ENCODE measurements at places on chromosomes 5 and 9.
A peak's percentile ranks its signal among the peaks of the same experiment; 100 is the strongest.

DNA sequence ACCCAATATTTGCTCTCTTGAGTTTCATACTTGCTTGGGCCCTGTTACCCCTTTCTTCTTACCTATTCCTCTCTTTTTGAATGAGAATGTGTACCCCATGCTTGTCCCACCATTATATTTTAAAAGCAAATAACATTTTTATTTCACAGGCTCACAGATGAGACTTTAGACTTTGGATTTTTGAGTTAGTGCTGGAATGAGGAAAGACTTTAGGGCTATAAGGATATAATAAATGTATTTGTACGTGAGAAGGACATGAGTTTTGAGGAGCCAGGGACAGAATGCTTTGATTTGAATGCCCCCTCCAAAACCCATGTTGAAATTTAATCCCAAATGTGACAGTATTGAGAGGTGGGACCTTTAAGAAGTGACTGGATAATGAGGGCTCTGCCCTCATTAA lies 33.1 kb upstream of the TNPO1 start:
- no peak for DNase-seq

DNA sequence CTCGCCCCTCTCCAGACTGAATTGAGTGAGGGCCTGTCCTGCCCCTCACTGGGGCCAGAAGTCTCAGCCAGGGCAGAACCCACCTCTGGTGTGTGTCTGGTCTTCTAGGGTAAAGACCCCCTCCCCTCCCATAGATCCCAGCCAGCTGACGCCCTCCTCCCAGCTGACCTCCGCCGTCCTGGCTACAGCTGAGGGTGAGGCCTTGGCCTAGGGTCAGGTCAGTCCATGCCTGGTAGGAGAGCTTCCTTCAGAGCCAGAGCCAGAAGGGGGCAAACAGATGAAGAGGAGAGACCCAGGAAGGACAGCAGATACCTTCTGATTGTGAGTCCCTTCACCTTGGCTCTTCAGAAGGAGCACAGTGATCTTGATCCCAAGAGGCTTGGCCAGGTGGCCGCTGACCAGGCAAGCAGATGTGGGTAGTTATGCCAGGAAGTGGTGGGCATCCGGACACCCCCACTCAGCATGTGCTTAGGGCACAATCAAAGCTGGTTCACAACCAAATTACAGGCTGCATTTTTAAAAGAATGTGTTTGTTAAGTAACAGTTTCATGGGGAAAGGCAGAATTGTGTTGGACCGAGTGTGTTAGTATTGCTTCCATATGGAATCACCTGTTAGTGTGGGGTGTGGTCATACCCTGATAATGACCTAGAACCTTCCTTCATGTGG lies 29.9 kb downstream of the JADE2 start:
- DNase-seq, result no peak

GRCh38 chr5:103245761-103246160 lies 12.8 kb upstream of the MACIR start:
- DNase-seq, result no peak

- DNase-seq, result no peak
Measured at GRCh38 chr5:109705596-109705995, 15.9 kb downstream of the MAN2A1 start.

GRCh38 chr5:166856791-166857190 lies 1434.7 kb upstream of the WWC1 start:
- no peak for DNase-seq

- no peak for DNase-seq
Measured at GRCh38 chr9:94649100-94649819, 9.9 kb upstream of the FBP1 start.

- no peak for DNase-seq
Measured at GRCh38 chr9:107963246-107963645, 473.7 kb upstream of the KLF4 start.

DNA sequence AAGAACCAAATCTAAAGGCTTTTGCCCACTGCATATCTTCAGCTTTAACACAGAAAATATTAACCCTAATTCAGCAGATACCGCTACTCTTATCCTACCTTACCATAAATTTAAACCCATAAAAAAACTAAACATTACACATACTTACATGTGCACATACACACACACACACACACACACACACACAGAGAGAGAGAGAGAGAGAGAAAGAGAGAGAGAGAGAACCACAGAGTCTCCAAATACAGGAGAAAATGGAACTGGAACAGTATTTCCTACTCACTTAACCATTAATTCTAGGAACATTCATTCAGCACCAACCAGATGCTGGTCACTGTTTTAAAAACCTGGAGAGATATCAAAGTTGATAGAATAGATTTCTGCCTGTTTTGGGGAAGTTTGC lies 53.7 kb downstream of the EFNA5 start:
- DNase-seq, result no peak

DNA sequence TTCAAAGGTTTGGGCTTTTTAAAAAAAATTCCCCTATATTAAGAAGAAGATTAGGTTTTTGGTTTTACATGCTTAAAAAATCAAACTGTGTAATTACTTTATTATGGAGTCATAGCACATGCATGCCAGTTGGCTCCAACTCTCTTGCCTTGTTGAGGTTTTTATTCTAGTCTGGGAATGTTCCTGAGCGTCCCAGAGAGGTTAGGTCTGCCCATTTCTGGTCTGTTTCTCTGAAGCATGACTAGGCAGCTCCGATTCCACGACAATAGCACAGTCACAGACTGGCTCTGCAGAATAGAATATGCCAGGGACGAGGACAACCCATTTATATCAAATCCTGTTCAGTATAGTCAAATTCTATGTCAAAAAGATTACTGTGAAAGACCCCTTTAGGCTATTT lies 217.0 kb downstream of the PCSK5 start:
- DNase-seq, result no peak

DNA sequence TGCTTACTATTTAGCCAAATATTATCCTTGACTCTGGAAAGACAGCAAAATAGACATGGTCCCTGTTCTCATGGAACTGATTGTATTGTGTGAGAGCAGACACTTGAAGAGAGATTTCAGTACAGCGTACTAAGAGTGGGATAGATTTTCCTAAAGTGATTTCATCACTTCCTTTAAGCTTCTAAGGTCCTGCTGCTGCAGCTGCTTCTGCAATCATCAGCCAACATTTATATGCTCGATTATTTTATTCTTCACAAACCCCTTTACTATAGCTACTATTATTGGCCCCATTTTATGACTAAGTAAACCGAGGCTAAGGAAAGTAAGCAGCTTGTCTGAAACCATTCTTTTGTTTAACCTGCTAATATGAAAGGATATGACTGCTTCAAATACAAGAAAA lies 137.7 kb downstream of the SPATA31D1 start:
- DNase-seq, result no peak

DNA sequence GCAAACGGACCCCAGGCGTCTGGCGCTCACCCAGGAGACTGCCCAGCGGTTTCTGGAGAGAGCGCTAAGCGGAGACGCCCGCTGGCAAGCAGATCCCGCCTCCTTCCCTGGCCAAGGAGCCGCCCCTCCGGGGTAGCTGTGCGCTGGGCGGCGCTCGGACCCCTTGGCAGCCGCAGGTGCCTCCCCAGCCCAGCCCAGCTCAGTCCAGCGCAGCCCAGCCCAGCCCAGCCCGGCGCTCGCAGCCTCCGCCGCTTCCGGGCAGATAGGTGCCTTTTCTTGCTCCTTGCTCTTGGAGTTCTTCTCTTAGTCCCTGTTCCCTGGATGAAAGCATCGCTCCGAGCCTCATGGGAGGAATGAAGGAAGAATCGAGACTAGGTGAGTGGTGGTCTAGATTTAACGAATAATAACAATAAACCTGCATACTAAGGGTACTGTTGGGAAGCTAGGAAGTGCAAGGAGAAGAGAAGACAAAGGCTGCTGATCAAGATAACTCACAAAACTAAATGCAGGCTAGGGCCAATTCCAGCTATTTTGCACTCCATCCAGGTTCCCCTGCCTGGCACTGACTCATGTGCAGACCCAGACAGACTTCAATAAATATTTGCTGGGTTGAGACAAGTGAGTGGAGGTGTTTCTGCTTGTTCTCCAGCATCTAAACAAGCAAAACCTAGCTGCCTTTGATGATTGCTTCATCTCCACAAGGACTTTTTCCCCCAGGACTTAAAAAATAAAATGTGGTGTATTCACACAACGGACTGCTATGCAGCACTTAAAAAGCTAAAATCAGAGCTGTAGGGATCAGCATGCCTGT lies at the start of gene STK32A:
Gene STK32A (plus strand): TSS at position 202 of the 811 bp plus-strand sequence. CDS start 4,609 bp downstream, outside the sequence.
- peak; percentile 48 for DNase-seq

DNA sequence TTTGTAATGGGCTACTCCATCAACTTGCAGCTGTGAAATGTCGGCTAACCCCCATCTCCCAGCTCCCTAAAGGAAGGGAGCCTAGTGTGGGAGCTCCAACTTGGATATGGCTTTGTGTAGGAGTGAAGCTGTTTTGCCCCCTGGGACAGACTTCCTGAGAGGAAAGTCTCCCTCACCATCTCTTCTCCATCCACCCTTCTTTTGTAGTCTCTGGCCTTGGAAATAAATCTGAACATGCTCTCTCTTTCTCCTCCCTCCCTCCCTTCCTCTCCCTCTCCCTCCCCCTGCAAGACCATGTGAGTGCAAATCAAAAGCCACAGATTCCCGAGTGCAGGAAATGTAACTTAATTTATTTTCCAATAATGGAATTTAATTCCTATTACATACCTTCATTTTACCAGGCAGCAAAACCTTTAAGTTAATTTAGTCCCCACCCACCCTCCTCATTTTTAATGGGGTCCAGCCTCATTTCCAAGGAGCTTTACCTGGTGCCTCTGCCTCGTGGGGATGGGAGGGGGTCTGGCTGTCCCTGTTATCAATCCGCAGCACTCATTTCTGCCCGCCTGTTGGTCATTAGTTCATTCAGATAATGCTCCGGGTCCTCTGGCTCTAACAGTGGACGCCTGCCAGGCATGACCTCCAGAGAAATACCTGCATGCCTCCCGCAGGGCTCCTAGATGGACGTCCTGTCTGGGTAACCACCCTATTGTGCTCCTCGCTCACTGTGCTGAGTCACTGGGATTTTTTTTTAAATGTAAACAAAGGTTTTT lies 122.9 kb upstream of the TAF11L2 start:
- no peak for DNase-seq

GRCh38 chr5:127757576-127757975 lies 54.4 kb downstream of the CCDC192 start:
- DNase-seq, result peak; percentile 43

DNA sequence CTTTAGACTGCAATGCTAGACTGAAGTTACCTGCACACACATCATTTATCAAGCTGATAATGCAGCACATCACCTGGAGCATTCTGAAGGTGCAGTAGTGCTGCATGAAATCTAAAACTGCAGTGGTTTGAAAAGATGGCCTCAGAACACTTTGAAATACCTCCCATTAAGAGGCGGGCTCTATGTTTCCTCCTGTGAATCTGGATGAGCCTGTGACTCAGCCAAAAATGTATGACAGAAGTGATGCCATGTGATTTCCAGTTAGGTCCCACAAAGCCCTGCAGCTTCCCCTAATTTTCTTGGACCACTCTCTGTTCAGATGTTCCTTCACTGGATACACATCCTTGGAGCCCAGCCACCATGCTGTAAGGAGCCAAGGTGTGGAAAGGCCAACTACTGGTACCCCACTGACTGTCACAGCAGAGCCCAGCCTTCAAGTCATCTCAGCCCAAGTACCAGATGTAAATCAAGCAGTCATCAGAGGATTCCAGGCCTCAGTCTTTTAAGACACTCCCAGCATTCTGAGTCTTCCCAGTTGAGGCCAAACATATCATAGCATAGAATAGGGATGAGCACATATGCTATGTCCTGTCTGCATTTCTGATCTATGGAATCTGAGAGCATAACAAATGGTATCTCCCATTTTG lies 27.2 kb upstream of the DEPDC1B start:
- DNase-seq, result no peak

DNA sequence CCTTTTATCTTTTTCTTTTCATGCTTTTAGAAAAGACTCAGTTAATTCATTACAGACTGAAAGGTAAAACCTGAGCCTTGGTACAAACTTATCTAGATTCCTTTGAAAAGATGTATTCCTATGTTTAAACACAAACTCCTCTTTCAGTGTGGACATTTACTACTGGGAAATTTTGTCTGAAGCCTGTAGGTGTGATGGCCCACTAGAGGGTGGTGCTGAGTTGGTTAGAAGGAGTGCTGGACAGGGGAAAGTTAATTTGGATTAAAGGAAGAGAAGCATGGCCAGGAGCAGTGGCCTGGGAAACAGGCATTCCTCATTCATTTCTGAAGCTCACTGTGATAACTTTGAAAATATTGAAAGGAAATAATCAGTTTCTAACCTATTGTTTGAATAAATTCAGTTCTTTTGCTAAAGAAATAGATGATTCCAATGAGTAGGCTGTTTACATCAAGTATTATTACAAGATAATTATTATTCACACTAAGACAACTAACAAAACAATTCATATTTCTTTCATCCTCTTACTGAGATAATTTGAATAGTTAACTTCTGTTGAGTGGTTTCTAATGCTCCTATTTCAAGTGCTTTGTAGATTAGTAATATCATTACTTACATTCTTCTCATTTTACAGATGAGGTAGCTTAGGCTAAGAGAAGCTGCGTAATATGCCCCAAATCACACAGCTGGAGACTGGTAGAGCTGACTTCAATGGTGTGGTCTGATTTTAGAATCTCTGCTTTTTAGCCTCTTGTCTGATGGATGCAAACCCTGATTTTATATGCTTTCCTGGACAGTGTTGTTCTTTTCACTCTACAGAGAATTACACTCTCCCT lies 150.9 kb downstream of the ADGRV1 start:
- DNase-seq, result peak; percentile 57

- DNase-seq, result no peak
Measured at GRCh38 chr5:5592541-5592940, 170.1 kb downstream of the ICE1 start.

DNA sequence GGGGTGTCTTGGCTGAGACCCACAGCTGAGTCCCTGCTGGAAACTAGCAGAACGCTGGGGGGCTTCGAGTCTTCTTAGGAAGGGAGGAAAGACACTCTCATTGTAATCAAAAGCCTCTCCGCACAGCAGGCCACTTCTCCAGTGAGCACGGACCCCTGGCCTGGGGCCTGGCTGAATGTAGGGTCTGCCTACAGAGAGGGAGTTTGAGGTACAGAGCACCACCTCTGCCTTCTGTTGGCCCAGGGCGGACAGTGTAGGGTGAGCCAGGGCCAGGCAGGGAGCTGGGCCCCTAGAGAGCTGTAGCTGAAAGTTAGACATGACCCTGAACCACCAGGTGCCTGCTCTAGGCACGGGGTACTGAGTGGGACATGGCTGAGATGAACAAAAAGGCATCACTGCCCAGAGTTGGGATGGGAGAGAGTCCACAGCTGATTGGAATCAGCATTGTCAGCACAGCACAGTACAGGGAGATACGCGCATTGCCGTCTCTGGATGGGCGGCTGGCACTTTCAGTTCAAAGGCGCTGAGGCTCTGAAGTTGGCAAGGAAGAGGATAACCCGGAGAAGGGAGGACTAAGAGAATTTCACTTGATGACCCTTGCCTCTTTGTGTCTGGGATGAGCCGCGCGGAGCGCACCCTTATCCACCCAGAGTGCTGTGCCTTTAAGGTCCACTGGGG lies 363 bp upstream of the SLC25A48 start:
- no peak for DNase-seq

DNA sequence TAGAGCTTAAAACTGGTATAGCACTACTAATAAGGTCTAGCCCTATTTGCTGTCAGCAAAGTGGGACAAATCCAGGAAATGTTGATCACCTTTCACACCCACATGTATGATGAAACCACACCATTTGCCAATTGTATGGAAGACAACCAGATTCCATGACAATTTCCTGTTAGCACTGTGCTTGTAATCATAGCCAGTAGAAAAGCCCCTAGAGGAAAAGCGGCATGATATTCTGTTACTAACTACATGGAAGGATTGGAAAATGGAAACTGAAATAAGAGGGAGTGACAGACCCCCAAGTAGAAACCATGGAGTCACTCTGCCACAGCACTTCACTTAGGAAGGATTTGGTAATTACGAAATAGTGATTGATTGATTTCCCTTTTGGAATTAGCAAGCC lies 923 bp downstream of the SPATA6L start:
- DNase-seq, result no peak

- no peak for DNase-seq
Measured at GRCh38 chr5:121725450-121725849, 126.2 kb upstream of the FTMT start.

Measured in endothelial cell (in vitro differentiated cells).